Stimulated activated CD8-positive, alpha-beta memory T cell treated with anti-CD3 and anti-CD28 coated beads, Interleukin-4, amount 100 ng/mL, for 24 hours (primary cell): ENCODE measurements at places on chromosomes 2 and 18.

GRCh38 chr2:19700861-19701585 is 200.8 kb downstream of the TTC32 start:
- DNase-seq, result no peak

DNA sequence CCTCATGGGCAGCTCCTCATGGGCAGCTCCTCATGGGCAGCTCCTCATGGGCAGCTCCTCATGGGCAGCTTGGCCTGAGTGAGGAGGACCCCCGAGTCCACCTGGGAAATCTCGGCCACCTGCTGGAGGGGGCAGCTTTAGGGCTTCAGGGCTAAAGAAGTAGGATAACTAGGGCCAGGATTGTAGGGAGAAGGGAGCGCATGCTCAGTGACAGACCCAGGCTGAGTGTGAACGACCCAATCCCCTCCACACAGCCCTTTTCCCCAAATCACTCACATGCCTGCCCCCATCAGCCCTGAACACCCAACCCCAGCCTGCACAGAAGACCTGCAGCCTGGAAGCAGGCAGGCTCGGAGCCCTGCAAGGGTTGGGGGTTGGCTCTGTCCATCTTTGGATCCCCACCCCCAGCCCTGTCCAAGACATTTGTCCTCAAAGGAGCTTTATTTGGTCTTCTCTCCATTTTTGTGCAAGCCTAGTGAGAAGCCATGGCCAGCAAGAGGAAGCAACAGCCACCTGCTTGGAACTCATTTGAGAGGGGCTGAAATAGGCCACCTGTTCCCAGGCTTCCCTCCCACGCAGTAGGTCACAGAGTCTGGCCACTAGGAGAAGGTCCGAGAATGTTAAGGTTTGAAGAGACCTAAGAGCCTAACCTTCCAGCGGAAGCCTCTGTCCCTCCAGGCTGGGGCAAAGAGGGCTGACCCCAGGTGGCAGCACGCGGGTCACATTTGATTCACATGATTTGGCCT is 249.9 kb downstream of the TNS1 start:
- DNase-seq, result no peak

- DNase-seq, result no peak
These were observed 53.2 kb downstream of the PLCL1 start for GRCh38 chr2:197857476-197858107.

GRCh38 chr2:196224756-196225155 is 53.4 kb upstream of the STK17B start:
- DNase-seq, result no peak

DNA sequence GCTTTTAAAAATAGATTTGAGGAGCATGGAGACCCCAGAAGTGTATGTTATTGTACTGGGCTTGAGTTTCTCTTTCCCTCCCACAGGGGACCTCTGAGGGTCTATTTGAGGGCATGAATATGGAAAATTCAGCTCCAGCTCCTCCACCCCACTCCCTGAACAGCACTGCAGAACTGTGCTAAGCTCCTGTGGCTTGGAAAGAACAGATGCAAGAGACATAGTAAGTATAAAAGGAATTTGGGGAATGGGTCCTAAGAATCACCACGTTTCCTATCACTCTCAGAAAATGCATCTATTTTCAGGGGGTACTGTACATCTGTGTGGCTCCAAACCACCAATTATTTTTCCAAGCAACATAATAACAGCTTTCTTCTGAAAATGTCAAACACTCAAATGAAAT is 416.1 kb downstream of the ZNF521 start:
- DNase-seq, result no peak

- no peak for DNase-seq
These were observed 72.7 kb upstream of the MGAT5 start for GRCh38 chr2:134181219-134181618.

- DNase-seq, result peak; percentile 21
These were observed 459.5 kb downstream of the DLGAP1 start for GRCh38 chr18:3995476-3996102.

- peak; percentile 7 for DNase-seq
These were observed 133.9 kb downstream of the ATP9B start for GRCh38 chr18:79203017-79203605.

- no peak for DNase-seq
These were observed 47.6 kb downstream of the KLHL29 start for GRCh38 chr2:23432531-23432930.

DNA sequence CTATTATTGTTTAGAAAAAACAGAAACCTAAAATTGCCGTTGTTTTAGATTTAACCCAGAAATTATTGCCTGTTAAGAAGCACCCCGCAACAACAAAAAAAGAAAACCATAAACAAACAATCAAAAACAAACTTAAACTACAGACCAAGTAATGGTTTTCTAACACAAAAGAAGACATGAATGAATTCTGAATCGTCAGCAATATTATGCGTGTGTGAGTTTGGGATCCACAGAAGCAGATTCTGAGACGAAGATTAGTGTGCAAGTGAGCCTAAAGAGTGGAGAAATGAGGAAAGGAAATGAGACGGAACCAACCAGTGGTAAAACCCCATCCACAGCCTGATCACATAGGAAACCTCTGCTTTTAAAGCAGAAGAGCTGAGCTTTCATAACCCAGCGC is 1514.9 kb upstream of the PIK3C3 start:
- DNase-seq, result no peak

DNA sequence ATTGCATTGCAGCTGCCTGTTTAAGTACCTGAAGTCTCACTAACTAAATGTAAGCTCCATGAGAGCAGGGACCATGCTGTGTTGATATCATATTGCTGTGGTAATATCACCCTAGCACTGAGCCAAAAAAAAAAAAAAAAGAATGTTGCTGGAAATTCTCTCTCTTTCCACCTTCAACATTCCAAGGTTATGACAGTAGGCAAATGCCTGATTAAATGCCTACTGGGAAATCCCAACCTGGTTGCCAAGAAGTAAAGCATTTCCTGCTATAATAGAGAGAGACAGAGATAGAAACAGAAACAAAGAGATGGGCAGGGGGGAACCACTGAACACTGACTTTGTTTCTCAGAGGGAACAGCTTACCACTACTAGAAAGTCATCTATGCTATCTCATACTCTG is 1604.2 kb downstream of the LRP1B start:
- no peak for DNase-seq

DNA sequence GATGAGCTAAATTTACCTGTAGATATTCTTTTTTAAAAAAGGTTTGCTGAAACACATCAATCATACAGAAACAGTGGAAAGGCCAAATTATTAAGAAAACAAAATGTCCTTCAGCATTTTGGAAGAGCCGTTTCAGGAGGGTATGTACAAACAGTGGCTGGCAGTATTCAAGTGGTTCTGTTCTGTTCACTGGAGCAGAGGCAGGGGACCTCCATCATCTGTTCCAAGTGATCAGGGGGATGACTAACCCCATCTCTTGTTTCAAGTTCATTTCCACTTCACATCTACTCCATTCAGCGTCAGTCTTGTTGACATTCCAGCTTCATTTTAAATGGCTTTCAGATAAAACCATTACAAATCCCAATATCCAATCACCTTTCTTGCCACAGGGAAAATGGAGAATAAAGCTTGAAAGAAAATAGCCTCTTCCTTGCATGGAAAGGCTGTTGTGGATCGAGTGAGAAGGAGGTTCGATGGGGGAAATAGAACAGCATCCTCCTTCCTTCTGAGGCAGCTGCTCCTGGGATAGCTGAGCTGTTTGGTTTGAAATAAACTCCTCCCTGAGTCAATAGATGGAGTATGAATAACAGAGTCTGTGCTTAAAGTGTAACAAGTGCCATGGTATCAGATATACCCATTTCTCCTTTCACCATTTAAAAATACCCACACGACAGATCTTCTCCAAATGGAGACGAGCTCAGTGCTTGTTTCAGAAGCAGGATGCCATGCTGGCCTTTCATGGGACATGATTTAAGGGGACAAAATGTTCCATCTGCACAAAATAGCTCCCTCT is 63.7 kb upstream of the OTOF start:
- no peak for DNase-seq

GRCh38 chr2:55761526-55761925 is 67.9 kb upstream of the PNPT1 start:
- DNase-seq, result no peak

GRCh38 chr2:191243154-191243553 is 2.0 kb upstream of the MYO1B start:
- DNase-seq, result no peak

DNA sequence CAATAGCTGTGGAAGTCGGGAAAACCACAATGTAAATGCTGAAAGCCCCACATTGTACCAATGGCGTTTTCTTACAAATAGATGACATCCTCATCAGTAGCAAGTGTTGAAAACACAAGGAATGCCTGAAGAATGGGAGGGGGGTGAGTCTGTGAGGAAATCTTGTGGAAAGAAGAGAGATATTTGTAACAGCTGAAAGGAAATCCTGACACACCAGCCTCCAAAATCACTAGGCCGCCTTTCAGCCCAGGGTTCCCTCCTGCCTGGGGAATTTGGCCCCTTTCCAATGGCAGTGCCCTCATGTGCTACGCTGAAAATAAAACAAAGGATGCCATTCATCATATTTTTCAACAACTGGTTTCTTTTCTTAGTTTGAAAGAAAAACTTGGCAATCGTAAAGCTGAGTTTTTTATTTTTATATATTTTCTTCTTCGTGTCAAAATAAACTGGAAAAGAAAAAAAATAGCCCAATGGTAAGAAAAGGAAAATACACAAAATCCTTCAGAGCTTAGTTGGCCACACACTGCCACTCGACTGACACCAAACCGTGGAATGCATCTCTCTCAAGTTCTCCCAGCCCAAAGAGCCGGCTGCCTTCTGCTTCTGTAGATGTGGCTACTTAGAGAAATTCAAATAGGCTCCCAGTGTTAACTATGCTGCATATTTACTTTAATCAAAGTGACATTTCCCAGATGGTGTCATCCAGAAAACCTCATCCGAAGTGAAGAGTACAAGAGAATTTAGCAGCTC is 52.0 kb downstream of the FTCDNL1 start:
- DNase-seq, result no peak

- no peak for DNase-seq
These were observed 210.3 kb downstream of the CLIP4 start for GRCh38 chr2:29325544-29325943.

- peak; percentile 33 for DNase-seq
These were observed 365 bp downstream of the CUL3 start for GRCh38 chr2:224584785-224585210.

GRCh38 chr2:45651415-45652089 is at the start of gene PRKCE:
TSS of gene PRKCE (plus strand) at chr2:45651675.
- peak; percentile 38 for DNase-seq

GRCh38 chr2:27647289-27647688 is 16.1 kb downstream of the SUPT7L start:
- DNase-seq, result no peak

DNA sequence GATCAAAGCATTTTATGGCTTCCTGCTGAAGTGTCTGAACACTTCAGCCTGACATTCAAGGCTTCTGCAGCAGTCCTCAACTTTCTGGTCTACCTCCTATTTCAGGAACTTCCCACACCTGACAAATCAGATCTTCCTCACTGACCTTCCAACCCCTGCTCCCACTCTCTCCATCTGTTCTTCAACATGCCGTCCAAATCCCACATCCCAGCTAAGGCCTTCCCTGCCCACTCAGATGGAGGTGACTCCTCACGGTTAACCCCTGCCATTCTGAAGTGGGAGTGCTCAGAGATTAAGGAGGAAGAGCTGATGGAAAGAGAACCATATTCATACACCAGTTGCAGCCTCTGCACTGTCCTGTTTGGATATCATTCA is 104.8 kb downstream of the POLR1A start:
- DNase-seq, result no peak
